ENCODE measurements at places on chromosomes 7 and 10. TPM values are rescaled to one million over a fixed set of nuclear protein-coding genes. Genes with fewer than 3 reads are reported as not detected.

ZPBP gene
- total RNA-seq, result not detected

GRCh38 chr10:83533290-83533689, 606.0 kb upstream of the GHITM start:
- H3K27ac ChIP-seq, result no peak overlapping the region
- no peak for DNase-seq
- H3K36me3 ChIP-seq, result no peaks in the 10 kb centered on the region

TRPV5 gene
- not detected for total RNA-seq

TMEM176A gene
- total RNA-seq, result 18.5 TPM

- H3K4me1 ChIP-seq, result no peaks in the 10 kb centered on the region
- no peak overlapping the region for H3K27ac ChIP-seq
- DNase-seq, result no peak
- H3K36me3 ChIP-seq, result no peaks in the 10 kb centered on the region
These were observed 115.0 kb downstream of the FZD1 start for GRCh38 chr7:91379236-91379635.

DNA sequence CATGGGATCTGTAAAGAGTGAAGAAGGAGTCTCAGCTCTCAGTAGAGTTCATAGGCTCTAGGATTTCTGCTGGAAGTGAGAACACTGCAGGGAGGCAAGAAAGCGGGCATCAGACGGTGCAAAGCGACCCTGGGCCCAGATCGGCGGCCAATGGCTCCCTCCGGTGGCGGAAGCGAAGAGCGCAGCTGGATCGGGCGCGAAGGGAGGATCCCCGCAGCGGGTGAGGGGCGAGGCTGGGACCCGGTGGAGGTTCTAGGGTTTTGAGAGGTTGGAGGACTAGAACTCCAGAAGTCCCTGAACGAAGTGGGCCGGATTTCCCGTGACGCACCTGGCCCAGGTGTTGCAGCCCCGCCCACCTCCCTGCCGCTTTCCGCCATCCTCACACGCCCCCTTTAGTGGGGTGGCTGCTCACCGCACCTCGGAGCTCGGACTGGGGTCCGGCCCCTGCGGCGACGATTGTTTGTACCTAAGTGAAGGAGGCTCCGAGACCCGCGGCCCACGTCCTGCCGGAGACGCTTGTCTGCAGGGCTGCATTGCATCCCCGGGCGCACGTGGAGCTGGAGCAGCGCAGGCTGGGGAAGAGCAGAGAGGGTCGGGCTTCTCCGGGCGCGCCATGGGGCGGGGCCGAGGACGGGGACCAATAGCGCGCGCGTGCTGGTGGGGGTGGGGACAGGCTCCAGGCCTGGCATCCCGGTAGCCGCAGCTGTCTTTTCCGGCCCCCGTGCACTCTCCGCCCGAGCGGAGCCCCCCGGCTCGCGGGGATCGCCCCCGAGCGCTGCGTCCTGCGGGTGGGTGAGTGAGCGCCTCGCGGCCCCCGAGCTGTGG, at the start of gene SLC12A9:
SLC12A9 (plus strand) TSS at position 666 of the 825 bp plus-strand sequence. CDS start 1,485 bp downstream, outside the sequence.
- H3K4me3 ChIP-seq, result peak within 1 kb of the TSS; percentile 81
- peak within 1 kb of the TSS; percentile 83 for H3K27ac ChIP-seq

PTF1A gene
- not detected for total RNA-seq

DNA sequence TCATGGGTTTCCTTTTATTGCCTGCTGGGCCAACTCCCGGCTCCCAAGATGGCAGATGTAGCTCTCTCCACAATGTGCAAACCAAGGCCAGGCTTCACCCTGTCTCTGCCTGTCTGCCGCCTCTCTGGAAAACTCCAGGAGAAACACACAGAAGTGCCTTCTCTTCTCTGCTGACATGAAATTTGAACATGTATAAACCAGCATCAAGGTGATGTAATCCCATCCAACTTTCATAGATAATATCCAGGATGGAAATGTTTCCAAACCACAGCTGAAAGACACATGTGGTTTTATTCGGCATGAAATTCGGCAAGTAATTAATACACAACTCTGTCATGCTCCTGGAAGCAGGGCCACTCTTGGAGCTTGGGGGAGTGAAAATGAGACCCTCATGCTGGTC, 297.2 kb downstream of the C7orf25 start:
- H3K4me1 ChIP-seq, result peaks cover 6% of the 10 kb centered on the region
- no peak overlapping the region for H3K27ac ChIP-seq
- no peaks in the 10 kb centered on the region for H3K36me3 ChIP-seq
- no peaks in the 10 kb centered on the region for H3K27me3 ChIP-seq

DNA sequence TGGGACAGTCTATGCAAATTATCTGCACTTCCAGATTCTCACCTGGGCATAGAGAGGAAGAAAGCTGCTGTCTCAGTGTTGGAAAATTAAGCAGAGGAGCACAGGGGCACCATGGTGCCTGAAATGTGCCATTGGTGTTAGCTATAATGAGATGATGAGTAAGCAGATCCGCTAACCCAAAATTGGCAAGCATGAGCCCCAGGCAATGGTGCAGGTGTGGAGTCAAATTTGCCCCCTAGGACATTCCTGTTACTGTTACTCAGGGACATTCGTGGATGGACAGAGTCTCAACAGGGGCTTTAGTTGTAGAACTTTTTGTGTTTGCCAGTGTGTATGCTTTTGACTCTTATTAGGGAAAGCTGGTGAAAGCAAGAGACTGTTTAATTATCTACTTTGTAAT, 385.2 kb upstream of the KLF6 start:
- no peaks in the 10 kb centered on the region for H3K36me3 ChIP-seq
- H3K4me1 ChIP-seq, result no peaks in the 10 kb centered on the region
- no peak overlapping the region for H3K4me3 ChIP-seq

Data from left ventricle myocardium inferior (tissue), 1 donor.